Neuronal stem cell (in vitro differentiated cells): ENCODE measurements at places on chromosomes 16 and 17.

DNA sequence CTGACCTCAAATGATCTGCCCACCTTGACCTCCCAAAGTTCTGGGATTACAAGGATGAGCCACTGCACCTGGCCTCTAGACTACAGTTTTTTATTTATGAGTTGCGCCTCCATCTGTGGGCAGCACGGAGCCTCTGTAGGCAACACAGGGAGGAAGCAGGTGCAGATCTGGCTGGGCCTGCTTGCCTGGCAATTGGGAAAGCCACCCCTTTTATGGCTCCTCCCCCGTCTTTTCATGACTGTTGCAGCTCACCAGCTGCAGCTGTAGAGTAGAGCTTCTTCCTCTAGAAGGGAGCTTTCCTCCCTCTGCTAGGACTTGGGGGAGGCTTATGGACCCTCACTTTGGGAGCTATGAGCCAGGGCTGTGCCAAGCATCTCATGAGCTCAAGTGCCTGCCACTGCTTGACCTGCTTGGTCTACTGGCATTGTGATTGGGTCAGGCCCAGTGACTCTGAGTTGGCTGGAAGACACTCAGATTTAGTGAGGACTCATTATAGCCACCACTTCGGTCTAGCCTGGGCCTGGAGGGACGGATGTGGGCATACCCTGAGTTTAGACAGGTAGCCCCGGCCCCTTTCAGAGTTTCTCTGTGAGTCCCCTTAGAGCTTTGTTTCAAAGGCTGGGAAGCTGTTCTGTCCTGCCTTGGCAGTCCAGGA lies 6.9 kb upstream of the SLC7A6 start:
- no peak for DNase-seq

DNA sequence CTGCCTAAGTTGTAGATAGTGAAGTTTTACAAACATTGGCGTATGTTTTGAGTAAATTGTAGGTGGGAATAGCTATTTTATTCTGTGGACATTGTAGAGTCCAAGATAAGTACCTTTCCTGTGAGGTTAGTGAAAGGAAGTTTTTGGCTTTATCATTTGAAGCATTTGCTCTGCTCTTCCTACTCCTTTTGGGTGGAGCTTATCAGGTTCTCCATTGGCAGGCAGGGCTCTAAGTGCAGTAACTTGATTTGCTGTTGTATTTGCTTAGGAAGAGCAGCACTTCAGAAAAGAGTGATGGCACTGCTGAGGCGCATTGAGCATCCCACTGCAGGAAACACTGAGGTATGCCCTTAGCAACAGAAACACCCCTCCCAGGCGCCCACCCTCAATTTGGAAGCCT lies 70.1 kb downstream of the OMG start:
- DNase-seq, result no peak

DNA sequence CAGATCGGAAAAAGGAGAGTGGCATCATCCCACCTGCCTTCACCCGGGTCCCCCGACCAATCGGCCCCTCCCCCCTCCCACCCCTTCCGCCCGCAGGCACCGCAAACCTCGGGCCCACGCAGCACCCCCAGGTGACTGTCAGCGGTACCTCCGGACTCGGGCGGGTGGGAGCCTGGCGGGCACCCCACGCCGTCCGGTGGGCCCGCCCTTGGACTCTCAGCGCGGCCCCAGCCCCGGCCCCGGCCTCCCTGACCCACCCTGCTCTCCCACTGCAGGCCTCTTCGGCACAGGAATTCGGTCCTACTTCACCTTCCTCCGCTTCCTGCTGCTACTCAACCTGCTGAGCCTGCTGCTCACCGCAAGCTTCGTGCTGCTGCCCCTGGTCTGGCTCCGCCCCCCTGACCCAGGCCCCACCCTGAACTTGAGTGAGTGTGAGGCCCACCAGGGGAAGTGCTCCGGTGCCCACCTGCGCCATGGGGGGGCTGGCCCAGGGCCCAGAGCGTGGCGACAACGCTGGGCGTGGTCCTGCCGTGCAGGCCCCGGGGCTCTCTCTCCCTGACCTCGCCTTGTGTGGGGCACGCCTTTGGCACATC lies 1.6 kb downstream of the TMC8 start:
- DNase-seq, result no peak

GRCh38 chr17:75459590-75460267 lies 3.3 kb downstream of the TMEM94 start:
- no peak for DNase-seq

- DNase-seq, result no peak
Observed at GRCh38 chr17:50797135-50797810, 30.0 kb upstream of the ANKRD40CL start.
